ENCODE measurements at places on chromosomes 5 and 9.
A peak's percentile ranks its signal among the peaks of the same experiment; 100 is the strongest.

- DNase-seq: no peak
Observed at GRCh38 chr5:159971038-159971437, 37.9 kb upstream of the TTC1 start.

DNA sequence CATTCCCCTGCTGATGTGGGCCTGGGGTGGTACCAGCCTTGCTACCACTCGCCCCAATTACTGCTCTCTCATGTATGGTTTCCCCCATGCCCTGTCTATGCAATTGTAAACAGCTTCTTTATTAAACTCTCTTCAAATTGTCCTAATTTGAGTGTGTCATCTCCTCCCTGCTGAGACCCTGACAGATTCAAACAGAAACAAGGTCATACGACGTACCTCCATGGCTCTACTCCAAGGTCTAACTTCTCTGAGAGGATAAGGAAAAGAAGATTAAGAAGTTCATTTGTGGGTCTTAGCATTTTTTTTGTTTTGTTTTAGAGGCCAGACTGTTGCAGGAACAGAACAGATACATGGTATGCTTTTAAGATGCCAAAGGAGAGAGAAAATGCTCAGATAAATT lies 38.0 kb downstream of the ABITRAM start:
- no peak for DNase-seq

- DNase-seq: no peak
Observed at GRCh38 chr5:179182601-179183000, 122.4 kb downstream of the ZNF354C start.

DNA sequence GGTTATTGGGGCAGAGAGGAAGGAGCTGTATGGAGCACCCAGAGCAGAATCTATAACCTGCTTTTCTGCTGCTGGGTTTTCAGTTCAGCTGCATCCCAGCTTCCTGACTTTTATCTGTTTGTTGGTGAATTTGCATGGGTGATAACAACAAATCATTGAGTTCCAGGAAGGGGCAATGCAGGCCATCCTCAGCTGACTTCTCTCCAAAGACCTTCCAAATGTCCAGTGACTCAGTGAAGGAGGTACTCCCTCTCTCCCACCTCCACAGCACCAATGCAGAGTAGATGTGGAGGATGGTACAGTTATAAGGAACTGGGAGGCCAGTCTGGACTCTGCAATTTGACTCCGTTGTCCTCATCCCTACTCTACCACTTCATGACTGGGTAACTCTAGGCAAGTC lies 1.6 kb upstream of the TXN start:
- no peak for DNase-seq

DNA sequence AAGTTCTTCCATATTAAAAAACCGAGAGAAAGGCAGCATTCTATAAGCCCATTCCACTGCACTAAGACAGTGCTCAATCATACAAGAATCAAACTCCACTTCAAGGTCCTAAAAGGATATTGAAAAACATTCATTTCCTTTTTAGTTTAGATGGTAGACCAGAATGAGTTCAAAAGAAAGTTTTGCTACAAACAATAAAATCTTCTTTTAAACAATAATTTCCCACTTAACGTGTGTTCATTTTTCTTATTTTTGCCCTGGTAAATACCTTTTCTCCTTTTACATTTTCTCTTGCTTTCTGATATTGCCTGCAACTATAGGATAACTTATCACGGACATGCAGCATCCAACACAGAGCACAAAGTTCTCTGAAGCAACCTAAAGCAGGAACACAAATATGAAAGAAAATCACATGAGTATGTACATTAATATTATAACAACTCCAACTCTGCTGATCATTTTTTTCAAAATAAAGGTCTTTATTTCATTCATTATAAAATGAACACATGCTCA lies 61.7 kb downstream of the CPLANE1 start:
- no peak for DNase-seq

- no peak for DNase-seq
Observed at GRCh38 chr9:130982636-130983358, 26.2 kb upstream of the LAMC3 start.

GRCh38 chr9:137297966-137298365 lies 4.1 kb downstream of the NRARP start:
- DNase-seq: no peak

- DNase-seq: no peak
Observed at GRCh38 chr5:179404321-179405053, 59.2 kb upstream of the ADAMTS2 start.

- no peak for DNase-seq
Observed at GRCh38 chr9:3473405-3473804, 52.4 kb downstream of the RFX3 start.

- DNase-seq: no peak
Observed at GRCh38 chr5:143791848-143792731, 19.9 kb upstream of the HMHB1 start.

DNA sequence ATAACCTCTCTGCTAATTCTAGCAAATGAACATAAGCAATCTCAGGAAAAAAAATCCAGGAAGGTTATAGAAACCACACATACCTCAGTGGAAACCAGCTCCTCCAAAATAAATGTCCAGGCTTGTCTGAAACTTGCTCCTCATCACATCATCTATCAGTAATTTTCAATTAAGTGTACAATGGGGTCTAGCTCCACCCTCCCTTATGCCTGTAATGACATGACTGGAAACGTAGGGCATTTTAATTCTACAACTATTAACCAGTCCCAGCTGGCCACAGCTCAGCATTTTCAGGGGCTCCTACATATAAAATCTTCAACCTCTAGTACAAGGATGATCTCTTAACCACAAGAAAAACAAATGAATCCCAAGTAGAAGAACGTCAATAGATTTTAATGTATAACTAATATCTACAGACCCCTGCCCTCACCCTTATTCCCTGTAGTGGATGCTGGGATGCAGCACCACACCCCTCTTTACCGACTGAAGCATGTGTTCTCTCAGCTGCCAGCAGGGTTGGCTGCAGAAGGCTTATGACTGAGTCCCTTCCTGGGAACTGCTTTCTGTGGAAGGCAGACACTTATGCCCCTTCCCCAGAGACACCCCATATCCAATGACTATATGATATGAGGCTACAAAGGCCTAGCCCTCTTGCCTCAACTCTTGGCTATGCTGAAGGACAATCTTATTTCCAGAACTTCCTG lies 6.8 kb downstream of the TSSK1B start:
- DNase-seq: no peak

GRCh38 chr5:36264202-36264760 lies 22.6 kb upstream of the NADK2 start:
- no peak for DNase-seq

- peak; percentile 16 for DNase-seq
Observed at GRCh38 chr9:110257097-110257841, 962 bp upstream of the TXN start.

- DNase-seq: no peak
Observed at GRCh38 chr5:34563931-34564709, 92.0 kb upstream of the RAI14 start.

DNA sequence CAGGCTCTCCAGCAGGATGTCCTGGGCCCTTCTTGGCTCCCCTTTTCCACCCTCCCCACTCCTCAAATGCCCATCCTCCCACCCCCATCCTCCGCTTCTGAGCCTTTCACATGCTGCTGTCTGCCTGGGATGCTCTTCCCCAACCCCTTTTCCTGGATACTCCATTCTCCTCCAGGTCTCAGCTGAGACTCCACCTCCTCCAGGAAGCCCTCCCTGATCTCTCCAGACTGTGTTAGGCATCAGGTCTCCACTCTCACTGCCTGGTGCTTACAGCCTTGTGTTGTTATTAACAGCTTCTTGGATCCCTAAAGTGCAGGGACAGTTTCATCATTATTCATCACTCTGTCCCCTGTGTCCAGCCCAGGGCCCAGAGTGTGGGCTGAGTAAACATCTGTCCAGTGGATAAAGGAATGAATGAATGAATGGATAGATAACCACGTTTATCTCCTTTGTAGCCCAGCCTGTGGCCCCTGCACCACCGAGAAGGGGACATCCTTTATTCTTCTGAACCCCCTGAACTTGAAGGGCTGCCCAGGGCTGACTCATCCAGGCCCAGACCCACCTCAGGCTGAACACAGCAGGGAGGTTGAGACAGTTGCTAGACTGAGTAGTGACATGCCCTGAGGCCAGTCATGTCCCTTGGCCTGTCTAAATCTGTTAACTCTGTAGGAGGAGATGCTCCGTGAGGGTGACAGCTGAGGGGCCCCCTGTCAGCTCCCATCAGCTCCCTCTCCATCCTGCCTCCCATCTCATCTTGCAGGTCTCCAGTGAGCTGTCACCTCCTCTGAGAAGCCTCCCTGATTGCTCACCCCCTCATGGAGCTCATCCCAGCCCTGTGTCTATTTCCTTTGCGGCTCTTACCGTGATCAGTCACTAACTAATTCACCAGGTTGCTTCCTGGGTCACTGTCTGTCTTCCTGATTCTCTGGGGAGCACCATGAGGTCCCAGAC lies 14.6 kb upstream of the LAMC3 start:
- no peak for DNase-seq

GRCh38 chr5:42760426-42760825 lies 3.8 kb downstream of the CCDC152 start:
- DNase-seq: no peak

DNA sequence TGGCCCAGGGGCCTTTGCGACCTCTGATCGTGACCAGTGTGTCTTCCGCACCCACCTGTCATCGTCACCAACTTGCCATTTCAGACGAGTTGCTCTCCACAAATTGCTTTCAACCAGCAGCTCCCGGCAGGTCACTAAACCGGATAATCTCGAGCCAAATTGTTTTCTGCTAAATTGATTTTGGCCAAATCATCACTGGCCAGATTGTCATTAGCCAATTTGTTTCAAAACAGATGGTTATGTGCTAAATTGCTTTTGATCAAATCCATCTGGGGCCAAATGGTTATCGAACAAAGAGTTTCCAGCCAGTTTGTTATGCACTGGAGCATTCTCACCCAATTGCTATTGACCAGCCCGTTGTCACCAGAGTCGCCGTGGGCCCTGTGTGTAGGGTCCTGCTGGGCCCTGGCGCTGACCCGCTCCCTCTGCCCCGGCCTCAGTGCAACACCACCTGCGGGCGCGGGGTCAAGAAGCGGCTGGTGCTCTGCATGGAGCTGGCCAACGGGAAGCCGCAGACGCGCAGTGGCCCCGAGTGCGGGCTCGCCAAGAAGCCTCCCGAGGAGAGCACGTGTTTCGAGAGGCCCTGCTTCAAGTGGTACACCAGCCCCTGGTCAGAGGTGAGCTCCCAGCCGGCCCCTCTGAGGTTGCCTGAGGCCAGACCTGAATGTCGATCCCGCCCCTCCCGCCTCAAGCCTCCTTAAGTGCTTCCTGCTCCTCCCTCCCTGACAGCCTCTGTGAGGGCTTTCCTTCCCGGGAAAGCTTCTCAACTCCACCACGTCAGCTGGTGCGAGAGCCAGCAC lies 35.6 kb downstream of the ADAMTSL2 start:
- no peak for DNase-seq

GRCh38 chr9:36854751-36855150 lies 179.3 kb downstream of the PAX5 start:
- DNase-seq: no peak

- no peak for DNase-seq
Observed at GRCh38 chr5:147578228-147579024, 68.6 kb upstream of the DPYSL3 start.

DNA sequence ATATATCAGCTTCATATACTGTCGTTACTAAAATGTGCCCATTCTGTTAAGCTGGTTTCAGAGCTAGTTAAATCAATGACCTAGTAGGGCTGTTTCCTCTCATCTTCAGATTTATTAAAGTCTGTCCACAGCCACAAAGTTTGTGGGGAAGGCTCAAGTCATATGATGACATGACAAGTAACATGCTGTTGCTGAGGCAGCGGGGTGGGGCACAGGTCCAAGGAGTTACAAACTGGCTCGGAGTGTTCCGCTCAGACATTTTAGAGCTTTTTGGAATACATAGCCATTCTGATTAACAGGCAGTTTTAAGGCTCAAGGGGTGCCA lies 2.7 kb upstream of the ANP32B start:
- DNase-seq: no peak

DNA sequence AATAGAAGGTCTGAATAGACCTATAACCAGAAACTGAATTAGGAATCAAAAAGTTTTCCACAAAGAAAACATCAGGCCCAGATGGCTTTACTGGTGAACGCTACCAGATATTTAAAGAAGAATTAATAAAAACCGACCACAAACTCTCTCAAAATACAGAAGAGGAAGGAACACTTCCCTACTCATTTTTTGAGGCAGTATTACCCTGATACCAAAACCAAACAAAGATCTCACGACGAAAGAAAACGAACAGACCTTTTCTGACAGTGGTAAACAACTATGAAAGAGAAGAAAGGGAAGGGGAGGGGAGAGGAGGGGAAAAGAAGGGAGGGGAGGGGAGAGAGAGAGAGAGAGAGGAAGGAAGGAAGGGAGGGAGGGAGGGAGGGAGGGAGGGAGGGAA lies 13.5 kb downstream of the B4GALT1 start:
- no peak for DNase-seq

DNA sequence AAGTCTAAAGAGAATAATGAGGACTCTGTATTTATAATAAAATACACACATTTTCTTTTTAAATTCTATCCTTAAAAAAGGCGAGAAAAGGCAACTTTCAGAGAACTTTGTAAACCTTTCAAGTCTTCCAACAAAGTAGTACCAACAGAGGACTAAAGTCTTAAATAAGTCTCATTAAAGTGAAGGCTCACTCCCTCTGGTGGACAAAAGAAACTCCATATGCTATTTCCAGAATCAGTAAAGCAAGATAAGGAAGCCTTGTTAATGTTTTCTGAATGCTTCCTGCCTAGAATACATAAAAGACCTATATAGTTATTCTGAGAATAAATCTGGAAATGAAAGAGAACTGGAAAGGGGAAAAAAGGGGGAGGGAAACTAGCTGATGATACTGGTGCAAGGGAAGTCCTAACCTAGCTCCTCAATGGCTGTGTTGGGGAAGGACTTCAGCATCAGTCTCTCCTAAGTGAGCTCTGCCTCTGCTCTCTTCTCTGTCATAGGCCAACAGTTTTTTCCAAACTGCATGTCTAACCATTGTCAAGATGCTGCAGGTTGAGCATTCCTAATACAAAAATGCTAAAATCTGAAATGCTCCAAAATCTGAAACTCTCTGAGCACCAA lies 7.2 kb downstream of the HMGCS1 start:
- DNase-seq: no peak

- DNase-seq: no peak
Observed at GRCh38 chr9:112069318-112070169, 105.6 kb downstream of the SUSD1 start.

DNA sequence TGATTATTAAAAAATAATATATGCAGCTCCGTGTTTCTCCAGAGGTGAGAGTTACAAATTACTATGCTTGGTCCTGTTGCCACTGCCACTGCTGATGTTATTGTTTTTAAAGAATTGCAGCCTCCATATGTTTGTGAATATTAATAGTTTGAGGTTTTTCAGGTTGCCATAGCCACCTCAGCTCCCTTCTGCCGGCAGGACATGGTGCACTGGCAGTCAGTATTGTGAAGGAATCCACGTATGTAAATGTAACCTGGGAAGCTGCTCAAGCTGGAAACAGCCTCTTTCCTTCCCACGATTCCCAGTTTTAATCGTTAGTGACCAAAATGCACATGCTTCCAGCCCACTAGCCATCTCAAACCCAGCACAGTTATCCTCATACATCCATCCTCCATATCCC lies 184.4 kb upstream of the CCNG1 start:
- no peak for DNase-seq

GRCh38 chr5:52661903-52662595 lies 125.7 kb upstream of the ITGA1 start:
- no peak for DNase-seq

Measured in stimulated activated CD4-positive, alpha-beta T cell treated with anti-CD3 and anti-CD28 coated beads, Interleukin-4, amount 100 ng/mL, for 1 hour (primary cell).